ENCODE measurements at places on chromosomes 11 and 22. TPM values are rescaled to one million over a fixed set of nuclear protein-coding genes. Genes with fewer than 3 reads are reported as not detected.

Gene SLC37A2
- total RNA-seq: 4.6 TPM

Gene RFPL2
- total RNA-seq: not detected

Gene PAMR1
- total RNA-seq: not detected

Gene DLG2
- 1.1 TPM for total RNA-seq

Gene CASP1
- 5.2 TPM for total RNA-seq

Gene RASGRP2
- not detected for total RNA-seq

Gene FREY1
- 0.73 TPM for total RNA-seq

Gene MB
- not detected for total RNA-seq

Gene MRGPRF
- not detected for total RNA-seq

Gene CYB5R2
- 0.53 TPM for total RNA-seq

Gene SUN2
- 18.2 TPM for total RNA-seq

Gene RAC2
- not detected for total RNA-seq

Gene SLC22A25
- total RNA-seq: 0.18 TPM

- H3K4me1 ChIP-seq: no peaks in the 10 kb centered on the region
- DNase-seq: no peak
- H3K27ac ChIP-seq: no peak overlapping the region
- H3K4me3 ChIP-seq: no peak overlapping the region
- H3K36me3 ChIP-seq: no peaks in the 10 kb centered on the region
These were observed 19.3 kb upstream of the XKR3 start for GRCh38 chr22:16844529-16844928.

GRCh38 chr11:832529-833113 lies at the start of gene CD151:
Gene CD151, plus strand, starts transcription at chr11:832952. Its CDS starts 3,118 bp downstream, at chr11:836070.
- no peak for DNase-seq
- no peaks in the 10 kb centered on the region for H3K27me3 ChIP-seq
- peak within 1 kb of the TSS; percentile 71 for H3K4me3 ChIP-seq
- H3K4me1 ChIP-seq: peaks cover 75% of the 10 kb centered on the region

- H3K27me3 ChIP-seq: no peaks in the 10 kb centered on the region
- peak; percentile 89 for DNase-seq
- H3K36me3 ChIP-seq: no peaks in the 10 kb centered on the region
- peak overlapping the region; percentile 92 for H3K27ac ChIP-seq
- H3K4me3 ChIP-seq: peak overlapping the region; percentile 18
These were observed 9.6 kb upstream of the UCP3 start for GRCh38 chr11:74018331-74019005.

DNA sequence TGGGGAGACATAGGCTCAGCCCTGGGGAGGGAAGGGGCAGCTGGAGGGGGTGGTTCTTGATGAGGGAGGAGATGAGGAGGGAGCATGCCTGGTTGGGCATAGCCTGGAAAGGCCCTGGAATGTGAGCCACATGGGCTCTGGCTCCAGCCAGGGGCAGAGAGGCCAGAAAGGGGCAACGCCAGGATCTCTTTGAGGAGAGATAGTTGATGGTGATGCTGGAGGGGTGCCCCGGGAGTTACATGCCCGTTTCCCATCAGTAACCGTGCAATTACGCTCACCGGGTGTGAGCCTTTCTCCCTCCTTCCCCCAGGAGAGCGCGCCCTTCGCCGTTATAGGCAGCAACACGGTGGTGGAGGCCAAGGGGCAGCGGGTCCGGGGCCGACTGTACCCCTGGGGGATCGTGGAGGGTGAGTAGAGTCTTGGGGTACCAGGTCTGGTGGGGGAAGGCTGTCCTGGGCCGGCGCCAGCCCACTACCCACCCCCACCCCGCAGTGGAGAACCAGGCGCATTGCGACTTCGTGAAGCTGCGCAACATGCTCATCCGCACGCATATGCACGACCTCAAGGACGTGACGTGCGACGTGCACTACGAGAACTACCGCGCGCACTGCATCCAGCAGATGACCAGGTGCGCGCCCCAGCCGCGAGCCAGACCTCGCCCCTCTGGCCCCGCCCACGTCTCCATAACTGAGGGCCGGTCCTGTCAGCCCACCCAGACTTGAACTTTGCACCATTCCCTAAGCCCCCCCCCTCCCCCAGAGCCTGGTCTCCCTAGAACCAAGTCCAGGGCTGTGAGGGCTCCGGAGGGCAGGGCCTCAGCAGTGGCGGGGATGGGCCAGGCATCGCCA lies 1.8 kb upstream of the GP1BB start:
- peaks cover 37% of the 10 kb centered on the region for H3K4me1 ChIP-seq
- H3K4me3 ChIP-seq: peak overlapping the region; percentile 73
- peaks cover 79% of the 10 kb centered on the region for H3K27me3 ChIP-seq
- H3K36me3 ChIP-seq: no peaks in the 10 kb centered on the region

- H3K27ac ChIP-seq: no peak overlapping the region
- H3K4me1 ChIP-seq: no peaks in the 10 kb centered on the region
- no peaks in the 10 kb centered on the region for H3K36me3 ChIP-seq
- no peak for DNase-seq
These were observed 419.5 kb upstream of the TENM4 start for GRCh38 chr11:79860336-79860735.

GRCh38 chr22:50314081-50314454 lies 6.6 kb upstream of the PLXNB2 start:
- peaks cover 71% of the 10 kb centered on the region for H3K4me1 ChIP-seq
- no peak overlapping the region for H3K27ac ChIP-seq
- peak overlapping the region; percentile 22 for H3K4me3 ChIP-seq
- H3K27me3 ChIP-seq: peaks cover 1% of the 10 kb centered on the region
- DNase-seq: no peak

GRCh38 chr11:13949876-13950275 lies 12.6 kb upstream of the SPON1 start:
- H3K36me3 ChIP-seq: no peaks in the 10 kb centered on the region
- H3K4me3 ChIP-seq: no peak overlapping the region
- 0 out of 3 replicates have a peak, but pooled peaks cover 4% of the 10 kb centered on the region for H3K27me3 ChIP-seq
- H3K4me1 ChIP-seq: no peaks in the 10 kb centered on the region

GRCh38 chr11:95487391-95487790 lies 256.4 kb upstream of the SESN3 start:
- DNase-seq: no peak
- H3K4me3 ChIP-seq: no peak overlapping the region
- peaks cover 6% of the 10 kb centered on the region for H3K4me1 ChIP-seq
- no peaks in the 10 kb centered on the region for H3K36me3 ChIP-seq
- H3K27me3 ChIP-seq: no peaks in the 10 kb centered on the region
- no peak overlapping the region for H3K27ac ChIP-seq

GRCh38 chr22:22884888-22885840 lies 2.5 kb upstream of the IGLL5 start:
- no peak overlapping the region for H3K4me3 ChIP-seq
- H3K36me3 ChIP-seq: no peaks in the 10 kb centered on the region
- no peaks in the 10 kb centered on the region for H3K4me1 ChIP-seq
- no peak for DNase-seq

DNA sequence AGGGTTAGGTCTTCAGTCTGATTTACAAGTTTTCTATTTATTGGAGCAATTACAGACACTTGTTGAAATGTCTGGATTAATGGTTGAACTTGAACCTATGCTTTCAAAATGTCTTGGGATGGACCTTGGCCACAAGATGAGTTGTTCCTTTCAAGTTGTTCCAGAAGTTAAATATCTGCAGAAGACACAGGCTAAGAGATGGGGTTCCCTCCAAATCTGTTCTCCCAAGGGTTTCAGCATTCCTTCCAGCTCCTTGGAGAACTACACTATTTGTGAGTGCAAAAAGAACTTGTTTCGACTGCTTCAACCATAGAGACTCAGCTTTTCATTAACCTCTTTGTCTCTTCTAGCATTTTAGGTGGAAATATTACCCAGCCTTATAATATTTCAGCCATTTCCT lies 189.0 kb upstream of the BLID start:
- H3K27me3 ChIP-seq: no peaks in the 10 kb centered on the region
- H3K36me3 ChIP-seq: no peaks in the 10 kb centered on the region
- no peaks in the 10 kb centered on the region for H3K4me1 ChIP-seq
- no peak overlapping the region for H3K4me3 ChIP-seq

DNA sequence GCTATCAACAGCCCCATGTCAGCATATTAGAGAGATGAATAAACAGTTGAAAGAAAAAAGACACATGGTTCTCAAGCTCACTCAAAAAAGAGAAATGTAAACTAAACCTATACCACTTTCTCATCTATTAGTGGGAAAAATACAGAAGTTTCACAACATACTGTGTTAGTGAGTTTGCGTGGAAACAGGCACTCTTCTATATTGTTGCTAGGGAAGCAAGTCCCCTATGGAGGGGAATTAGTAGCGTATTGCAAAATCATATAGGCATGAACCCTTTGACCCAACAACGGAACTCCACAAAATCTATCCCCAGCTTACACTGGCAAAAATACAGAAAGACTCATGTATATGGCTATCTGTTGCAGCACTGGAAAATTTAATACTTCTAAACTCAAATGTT lies 14.2 kb upstream of the RFPL2 start:
- no peak overlapping the region for H3K4me3 ChIP-seq
- H3K36me3 ChIP-seq: no peaks in the 10 kb centered on the region
- no peaks in the 10 kb centered on the region for H3K4me1 ChIP-seq

- no peak for DNase-seq
- H3K27ac ChIP-seq: no peak overlapping the region
- no peak overlapping the region for H3K4me3 ChIP-seq
- no peaks in the 10 kb centered on the region for H3K4me1 ChIP-seq
These were observed 391.9 kb upstream of the CADM1 start for GRCh38 chr11:115896084-115896483.

DNA sequence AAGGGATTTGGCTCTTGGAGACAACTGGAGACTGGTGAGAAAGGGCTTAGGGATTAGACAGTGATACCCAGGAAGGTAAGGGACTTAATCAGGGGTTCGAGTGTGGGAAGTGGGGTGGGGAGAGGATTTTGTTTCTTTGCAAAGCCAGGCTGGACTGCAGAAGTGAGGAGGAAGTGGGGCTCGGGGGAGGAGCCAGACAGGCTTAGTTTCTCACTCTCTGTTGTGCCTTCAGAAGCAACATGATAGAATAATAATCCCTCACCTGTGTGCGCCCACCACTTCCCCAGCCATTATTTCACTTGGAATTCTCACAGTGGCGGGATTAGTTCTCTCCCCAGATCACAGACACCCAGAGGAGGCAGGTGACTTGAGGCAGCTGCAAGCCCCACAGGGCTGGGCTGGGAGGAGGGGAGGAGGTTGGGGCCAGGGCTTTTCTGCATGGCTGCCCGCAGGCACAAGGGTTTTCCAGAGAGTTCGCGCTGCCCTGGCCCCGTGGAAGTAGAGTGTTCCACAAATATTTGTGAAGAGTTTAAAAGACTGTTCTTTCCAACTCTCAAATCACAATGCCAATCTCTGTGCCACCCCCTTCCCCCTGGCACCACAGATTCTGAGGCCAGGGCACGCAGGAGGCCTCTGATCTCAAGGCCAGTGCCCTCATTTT lies 4.0 kb upstream of the SEC14L2 start:
- no peak overlapping the region for H3K4me3 ChIP-seq
- peaks cover 55% of the 10 kb centered on the region for H3K4me1 ChIP-seq
- no peak for DNase-seq
- no peaks in the 10 kb centered on the region for H3K36me3 ChIP-seq
